Activated T-helper 2 cell treated with anti-CD3 and anti-CD28 coated beads, Interferon-gamma antibody, Interleukin-2, Interleukin-4, amounts not matched to agents 10 μg/mL and 5 μg/mL and 100 μg/mL, durations not matched to agents 14 hours and 24 hours and 36 hours (primary cell): ENCODE measurements at places on chromosomes 12 and 14. TPM values are rescaled to one million over a fixed set of nuclear protein-coding genes. Genes with fewer than 3 reads are reported as not detected.

GRCh38 chr14:104970231-104971068 is 7.7 kb downstream of the AHNAK2 start:
- H3K36me3 ChIP-seq = no peaks in the 10 kb centered on the region
- no peaks in the 10 kb centered on the region for H3K4me1 ChIP-seq
- no peak for DNase-seq

DNA sequence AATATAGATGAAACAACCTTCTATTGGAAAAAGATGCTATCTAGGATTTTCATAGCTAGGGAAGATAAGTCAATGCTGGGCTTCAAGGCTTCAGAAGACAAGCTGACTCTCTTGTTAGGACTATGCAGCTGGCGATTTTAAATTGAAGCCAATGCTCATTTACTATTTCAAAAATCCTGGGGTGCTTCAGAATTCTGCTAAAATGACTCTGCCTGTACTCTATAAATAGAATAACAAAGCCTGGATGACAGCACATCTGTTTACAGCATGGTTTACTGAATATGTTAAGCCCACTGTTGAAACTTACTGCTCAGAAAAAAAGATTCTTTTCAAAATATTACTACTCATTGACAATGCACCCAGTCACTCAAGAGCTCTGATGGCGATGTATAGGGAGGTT is 155.1 kb downstream of the PIK3C2G start:
- H3K27ac ChIP-seq = no peak overlapping the region
- no peaks in the 10 kb centered on the region for H3K27me3 ChIP-seq
- DNase-seq = no peak
- H3K4me1 ChIP-seq = no peaks in the 10 kb centered on the region

- no peak overlapping the region for H3K4me3 ChIP-seq
- no peak for DNase-seq
- no peak overlapping the region for H3K27ac ChIP-seq
- peaks cover 13% of the 10 kb centered on the region for H3K36me3 ChIP-seq
- H3K27me3 ChIP-seq = no peaks in the 10 kb centered on the region
These were observed 9.7 kb downstream of the RAN start for GRCh38 chr12:130881548-130881947.

DNA sequence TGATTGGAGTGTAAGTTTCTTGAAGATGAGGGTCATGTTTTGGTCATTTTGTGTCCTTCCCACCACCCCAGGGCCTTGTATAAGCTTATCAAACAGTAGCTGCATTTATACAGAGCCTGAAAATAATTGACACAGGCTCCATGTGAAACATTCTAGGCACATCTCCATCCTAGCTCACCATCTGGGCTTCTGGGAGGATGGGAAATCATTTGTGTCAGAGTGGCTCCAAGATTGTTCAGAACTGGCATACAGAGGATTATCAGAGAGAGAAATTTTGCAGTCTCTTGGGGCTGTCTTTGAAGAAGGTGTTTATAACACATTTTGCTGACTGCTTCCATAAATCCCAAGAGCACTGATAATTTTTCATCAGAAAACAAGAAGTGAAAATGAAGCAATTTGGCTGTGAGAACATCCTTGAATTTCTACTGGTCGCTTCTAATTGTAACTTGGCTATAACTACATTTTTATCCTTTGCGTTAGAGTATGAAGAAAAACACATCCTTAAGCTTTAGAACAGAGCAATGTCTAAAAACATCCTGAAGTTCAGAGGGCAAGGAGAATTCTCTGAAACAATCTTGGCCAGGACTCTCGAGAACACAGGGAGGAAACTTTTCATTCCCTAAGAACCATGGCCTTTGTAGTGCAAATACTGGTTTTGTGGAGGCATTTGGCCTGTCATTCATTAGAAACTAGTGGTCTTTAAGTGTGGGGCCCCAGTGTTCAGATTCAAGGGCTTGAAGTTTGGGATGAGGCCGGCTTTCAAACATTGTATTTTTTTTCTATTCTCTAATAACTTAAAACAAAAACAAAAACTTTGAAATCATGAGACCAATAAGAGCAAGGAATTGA is 151.1 kb downstream of the DACT1 start:
- H3K27ac ChIP-seq = no peak overlapping the region
- DNase-seq = no peak
- no peaks in the 10 kb centered on the region for H3K36me3 ChIP-seq
- no peak overlapping the region for H3K4me3 ChIP-seq
- H3K27me3 ChIP-seq = no peaks in the 10 kb centered on the region

- no peak for DNase-seq
- no peak overlapping the region for H3K4me3 ChIP-seq
- no peak overlapping the region for H3K27ac ChIP-seq
- peaks cover 24% of the 10 kb centered on the region for H3K4me1 ChIP-seq
These were observed 50.1 kb downstream of the KLRG1 start for GRCh38 chr12:9039397-9039977.

- no peaks in the 10 kb centered on the region for H3K27me3 ChIP-seq
- H3K36me3 ChIP-seq = no peaks in the 10 kb centered on the region
- no peak overlapping the region for H3K4me3 ChIP-seq
- no peak overlapping the region for H3K27ac ChIP-seq
These were observed 522.0 kb upstream of the SEL1L start for GRCh38 chr14:82055515-82056115.

CLEC4D gene
- total RNA-seq = not detected in 2 replicates
